NCI-H1092 treated with DMSO at 0.1 percent for 48 hours (cell line): ENCODE measurements at places on chromosomes 6 and 20.

GRCh38 chr6:88548891-88549505, 382.9 kb upstream of the CNR1 start:
- no peak for DNase-seq

GRCh38 chr6:19713411-19713810, 123.8 kb upstream of the ID4 start:
- DNase-seq, result no peak

GRCh38 chr6:143107911-143108761, 47.4 kb downstream of the AIG1 start:
- no peak for DNase-seq

DNA sequence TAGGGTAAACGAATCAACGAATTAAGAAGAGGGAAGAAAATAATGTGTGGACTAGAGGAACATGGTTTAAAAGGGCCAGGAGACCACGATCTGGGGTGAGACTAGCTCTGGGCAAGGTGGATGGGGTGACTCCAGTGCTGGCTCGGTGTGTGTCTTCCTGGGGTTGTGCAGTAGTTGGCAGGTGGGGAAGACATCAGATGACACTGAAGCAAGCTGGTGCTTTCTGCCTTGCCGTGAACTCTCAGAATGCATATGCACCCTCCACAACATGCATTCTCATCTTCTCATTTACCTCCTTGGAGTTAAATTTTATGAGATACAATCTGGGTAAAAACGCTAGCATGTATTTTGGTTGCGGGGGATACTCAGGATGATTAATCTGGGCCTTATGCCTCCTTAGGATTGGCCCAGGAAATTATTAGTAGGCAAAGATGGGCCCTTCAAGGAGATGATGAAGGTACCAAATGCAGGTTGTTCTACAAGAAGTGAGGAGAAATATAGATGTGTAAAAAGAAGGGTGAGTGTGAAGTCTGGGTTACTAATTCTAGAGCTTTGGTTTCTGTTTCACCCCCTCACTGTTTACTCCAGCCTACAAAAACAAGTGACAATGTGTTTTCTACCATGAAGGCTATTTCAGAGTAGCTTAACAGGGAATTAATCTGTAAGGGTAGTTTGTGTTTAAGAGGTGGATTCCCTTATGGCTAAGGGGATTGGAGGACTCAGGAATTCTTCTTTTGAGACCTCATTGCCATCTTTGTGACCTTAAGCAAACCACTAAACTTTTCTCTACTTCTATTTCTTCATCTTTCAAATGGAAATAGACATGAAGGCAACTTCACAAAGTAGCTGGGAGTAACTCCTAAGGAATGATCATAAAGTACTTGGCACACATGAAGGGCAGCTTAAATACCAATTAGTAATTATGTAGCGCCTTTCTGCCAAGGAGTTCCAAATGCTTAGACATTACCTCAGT, 71.0 kb upstream of the SUPT3H start:
- DNase-seq, result no peak

DNA sequence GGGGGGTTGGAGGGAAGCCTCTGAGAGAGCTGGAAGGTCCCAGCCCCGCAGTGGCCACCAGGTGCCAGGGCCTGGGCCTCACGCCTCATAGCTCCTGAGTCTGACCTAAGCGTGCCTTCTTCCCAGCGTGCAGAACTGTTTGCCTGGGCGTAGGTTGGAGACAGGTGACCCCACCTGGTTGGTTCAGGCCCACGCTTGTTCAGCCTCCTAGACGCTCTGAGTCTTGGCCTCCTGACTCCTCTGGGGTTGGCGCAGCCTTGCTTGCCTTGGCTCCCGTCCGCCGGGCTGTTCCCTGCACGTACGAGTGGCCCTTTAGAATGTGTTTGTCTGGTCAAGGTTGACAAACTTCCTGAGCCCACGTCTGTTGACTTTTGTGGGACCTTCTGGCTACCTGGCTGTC, 70.8 kb downstream of the EYA2 start:
- peak; percentile 44 for DNase-seq

- no peak for DNase-seq
These were observed 25.7 kb downstream of the TPX2 start for GRCh38 chr20:31764641-31765305.

GRCh38 chr6:37242429-37243052, 15.0 kb upstream of the TBC1D22B start:
- DNase-seq, result no peak

GRCh38 chr6:117072134-117072533, 193.2 kb upstream of the VGLL2 start:
- DNase-seq, result no peak

GRCh38 chr20:62516338-62516737, 40.5 kb upstream of the GATA5 start:
- no peak for DNase-seq

GRCh38 chr6:31750411-31751022, 10.7 kb downstream of the MSH5 start:
- no peak for DNase-seq

DNA sequence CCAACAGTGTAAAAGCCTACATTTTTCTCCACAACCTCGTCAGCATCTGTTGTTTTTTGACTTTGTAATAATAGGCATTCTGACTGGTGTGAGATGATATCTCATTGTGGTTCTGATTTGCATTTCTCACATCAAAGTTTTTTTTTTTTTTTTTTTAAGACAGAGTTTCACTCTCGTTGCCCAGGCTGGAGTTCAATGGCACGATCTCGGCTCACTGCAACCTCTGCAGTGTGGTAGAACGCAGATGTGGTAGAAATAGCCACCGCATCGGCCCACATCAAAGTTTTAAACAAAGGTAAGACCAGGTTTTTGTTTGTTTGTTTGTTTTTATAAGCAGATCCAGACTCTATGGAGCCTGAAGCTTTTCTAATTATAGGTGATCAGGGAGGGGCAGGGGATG, 12.7 kb upstream of the PPP1R3G start:
- no peak for DNase-seq

DNA sequence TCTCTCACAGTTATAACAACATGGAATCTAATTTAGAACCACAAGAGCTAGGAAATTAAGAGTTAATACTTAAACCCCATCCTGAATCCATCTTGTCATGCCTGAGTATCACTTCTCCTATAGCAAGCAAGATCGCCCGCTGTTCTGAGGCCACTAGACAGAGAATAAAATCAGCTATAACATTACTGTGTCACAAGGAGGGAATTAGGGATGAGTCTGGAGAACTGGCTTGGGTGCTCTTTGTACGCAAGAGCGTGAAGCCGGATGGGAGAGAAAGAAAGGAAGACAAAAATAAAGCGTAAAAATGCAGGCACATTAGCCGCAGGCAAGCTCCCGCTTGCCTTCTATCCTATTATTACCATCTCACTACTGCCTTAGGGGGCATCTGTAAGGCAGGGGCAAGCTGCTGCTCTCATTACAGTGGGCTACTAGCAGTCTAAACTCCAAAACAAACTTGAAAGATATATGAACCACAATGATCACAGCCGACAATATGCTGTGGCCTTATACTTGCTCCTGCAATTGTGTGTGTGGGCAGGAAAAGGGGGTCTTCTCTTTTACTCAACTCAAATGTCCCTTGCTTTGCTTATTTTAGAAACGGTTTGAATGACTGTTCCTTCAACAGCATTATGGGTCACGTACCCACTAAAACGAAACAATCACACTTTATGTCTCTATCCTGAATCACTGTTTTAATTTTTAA, 81.9 kb downstream of the GJA10 start:
- DNase-seq, result no peak

DNA sequence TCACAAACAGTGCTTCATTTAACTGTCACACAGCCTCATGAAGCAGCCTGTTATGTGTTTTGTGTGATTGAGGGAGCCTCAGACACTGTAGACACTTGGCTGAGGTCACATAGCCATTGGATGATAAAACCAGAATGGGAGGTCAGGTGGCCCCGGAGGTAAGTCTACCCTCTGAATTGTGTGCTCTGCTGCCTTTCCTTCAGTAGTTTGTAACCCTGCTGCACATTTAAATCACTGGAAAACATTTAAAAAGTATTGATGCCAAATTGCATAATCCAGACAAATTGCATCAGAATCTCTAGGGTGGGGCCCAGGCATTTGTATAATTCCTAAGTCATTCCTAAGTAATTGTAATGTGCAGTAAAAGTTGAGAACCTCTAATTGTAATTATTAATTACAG, 85.2 kb upstream of the ECI2 start:
- DNase-seq, result no peak

DNA sequence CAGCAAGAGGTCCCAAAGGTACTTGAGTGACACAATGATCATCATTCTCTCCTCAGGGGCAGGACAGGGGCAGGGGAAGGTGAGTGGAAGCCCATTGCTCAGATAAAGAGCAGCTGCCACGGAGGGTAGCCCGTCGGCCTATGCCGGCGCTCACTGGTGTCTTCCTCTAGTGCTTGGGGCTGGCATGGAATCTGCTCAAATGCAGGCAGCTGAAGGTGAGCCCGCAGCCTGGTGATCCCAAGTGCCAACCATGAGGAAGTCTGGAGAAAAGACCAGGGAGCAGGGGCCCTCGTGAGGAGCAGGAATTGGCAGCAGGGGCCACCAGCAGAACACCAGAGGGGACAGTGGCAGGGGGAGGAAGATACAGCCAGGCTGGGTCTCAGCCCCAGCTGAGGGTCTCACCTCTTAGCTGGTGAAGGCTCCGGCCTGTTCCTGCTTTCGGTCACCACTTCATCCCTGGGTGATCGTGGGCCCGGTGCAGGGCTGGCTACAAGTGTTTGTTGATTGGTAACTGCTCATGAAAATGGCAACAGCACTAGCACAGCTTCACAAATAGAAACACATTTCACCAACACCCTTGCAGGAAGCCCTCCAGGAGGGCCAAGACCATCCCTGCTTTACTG, 24.7 kb downstream of the RBCK1 start:
- DNase-seq, result no peak

DNA sequence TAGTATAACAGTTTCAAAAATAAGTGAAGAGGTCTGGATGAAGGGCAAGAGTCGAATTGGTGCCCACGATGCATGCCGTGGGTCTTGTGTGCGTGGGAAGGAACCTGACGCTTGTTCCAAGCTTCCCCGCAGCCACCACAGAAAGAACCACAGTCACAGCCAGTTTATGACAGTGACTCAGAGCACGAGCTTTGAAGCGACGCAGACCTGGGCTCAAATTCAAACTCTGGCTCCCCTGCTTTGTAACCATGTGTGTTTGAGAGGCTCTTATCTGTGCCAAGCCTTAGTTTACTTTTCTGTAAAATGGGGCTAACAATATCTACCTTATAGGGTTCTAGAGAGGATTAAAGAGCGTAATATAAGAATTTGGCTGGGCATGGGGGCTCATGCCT, 65.5 kb downstream of the SYNJ2 start:
- no peak for DNase-seq

GRCh38 chr6:106927531-106928398, 46.8 kb downstream of the CD24 start:
- no peak for DNase-seq

DNA sequence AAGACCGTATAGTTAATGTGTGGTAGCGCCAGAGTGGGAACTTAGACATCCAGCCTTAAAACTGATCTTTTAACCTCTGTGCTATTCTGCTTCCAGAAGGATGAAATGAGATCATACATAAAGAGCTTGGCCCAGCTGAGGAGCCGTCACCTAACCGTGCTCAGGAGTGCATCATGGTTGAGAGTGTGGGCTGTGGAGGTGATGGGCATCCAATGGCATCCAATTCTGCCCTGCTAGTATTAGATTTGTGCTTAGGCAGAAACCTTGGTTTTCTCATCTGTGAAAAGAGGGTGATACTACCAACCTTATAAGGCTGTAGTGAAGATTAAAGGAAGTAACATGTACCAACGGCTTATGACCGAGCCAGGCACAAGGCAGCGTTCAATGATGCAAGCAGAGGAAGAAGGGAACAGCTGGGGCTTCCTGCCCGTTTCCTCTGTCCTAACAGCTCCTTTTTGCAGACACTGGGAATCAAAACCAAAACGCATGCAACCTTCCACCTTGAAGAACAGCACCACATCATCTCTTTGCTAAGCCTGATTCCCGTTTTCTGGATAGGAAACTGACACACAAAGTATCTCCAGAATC, 1.3 kb downstream of the SLC22A16 start:
- no peak for DNase-seq

DNA sequence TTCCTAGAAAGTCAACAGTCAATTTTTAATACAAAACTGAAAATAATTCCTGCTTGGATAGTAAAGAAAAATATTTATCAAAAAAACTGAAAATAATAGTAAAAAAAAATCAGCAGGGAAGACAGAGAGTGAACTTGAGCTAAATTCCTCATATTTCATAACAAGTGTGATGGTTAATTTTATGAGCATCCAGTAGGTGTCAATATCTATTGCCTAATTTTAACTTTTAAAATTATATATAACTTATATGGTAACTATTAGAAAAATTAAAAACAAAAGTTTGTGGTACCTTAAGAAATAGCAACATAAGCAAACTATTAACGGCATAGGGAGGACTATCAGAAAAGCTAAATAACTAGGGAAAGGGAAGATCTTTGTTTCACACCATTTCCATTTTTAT, 2.1 kb downstream of the EPM2A start:
- no peak for DNase-seq
